ENCODE measurements at places on chromosomes 2 and 18.

DNA sequence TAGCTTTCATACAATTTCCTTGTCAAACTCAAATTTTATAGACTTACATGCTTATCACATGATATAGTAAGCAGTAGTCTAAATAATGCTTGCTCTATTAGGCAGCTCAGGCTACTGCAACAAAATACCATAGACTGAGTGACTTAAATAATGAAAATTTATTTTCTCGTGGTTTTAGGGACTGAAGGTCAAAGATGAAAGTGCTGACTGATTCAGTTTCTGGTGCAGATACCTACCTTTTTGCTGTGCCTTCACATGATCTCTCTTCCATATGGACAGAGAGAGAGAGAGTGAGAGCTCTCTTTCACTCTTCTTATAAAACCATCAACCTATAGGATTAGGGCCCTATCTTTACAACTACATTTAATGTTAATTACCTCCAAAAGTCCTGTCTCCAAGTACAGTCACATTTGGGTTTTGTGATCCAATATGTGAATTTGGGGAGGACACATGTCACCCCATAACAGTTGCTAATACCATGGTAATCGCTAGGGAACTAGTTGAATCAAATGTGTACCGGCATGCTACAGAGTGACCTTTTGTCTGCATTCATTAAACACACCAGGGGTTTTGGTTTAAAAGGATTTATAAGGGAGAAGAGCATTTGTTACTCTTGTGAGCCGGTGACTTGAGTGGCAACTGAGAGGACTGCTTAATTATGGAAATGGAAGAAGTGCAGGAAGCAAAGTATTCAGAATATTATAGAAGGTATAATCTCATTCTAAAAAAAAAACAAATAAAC, 723.4 kb upstream of the LRRTM4 start:
- no peak for DNase-seq

DNA sequence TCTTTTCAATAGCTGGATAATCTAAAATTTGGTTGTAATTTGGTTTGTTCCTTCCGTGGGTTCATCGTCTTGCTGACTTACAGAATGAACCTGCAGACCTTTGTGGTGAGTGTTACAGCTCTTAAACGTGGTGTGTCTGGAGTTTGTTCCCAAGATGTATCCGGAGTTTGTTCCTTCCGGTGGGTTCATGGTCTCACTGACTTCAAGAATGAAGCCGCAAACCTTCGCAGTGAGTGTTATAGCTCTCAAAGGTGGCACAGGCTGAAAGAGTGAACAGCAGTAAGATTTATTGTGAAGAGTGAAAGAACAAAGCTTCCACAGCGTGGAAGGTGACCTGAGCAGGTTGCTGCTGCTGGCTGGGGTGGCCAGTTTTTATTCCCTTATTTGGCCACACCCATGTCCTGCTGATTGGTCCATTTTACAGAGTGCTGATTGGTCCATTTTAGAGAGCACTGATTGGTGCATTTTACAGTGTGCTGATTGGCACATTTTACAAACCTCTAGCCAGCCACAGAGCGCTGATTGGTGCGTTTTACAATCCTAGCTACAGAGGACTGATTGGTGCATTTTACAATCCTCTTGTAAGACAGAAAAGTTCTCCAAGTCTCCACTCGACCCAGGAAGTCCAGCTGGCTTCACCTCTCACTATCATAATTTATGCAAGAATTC, 16.6 kb downstream of the RALB start:
- no peak for DNase-seq

GRCh38 chr2:200483729-200484198, 26.1 kb downstream of the KCTD18 start:
- no peak for DNase-seq

DNA sequence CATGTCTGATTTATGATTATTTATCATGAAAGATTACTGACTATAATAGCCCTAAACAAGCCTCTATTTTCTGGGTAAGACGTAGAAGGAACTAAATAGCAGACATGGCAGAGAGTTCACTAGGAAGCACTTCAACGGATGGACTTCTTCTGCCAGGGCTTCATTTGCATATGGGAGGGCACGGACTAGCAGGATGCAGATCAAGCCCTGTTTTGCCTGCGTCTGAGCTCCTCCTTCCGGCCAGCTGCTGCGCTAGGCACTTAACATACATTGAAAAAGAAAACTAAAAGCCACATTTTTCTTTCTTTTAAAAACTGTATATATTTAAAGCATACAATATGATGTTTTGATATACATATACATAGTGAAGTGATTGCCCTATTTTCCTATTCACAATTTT, 340.0 kb upstream of the MEX3C start:
- no peak for DNase-seq

DNA sequence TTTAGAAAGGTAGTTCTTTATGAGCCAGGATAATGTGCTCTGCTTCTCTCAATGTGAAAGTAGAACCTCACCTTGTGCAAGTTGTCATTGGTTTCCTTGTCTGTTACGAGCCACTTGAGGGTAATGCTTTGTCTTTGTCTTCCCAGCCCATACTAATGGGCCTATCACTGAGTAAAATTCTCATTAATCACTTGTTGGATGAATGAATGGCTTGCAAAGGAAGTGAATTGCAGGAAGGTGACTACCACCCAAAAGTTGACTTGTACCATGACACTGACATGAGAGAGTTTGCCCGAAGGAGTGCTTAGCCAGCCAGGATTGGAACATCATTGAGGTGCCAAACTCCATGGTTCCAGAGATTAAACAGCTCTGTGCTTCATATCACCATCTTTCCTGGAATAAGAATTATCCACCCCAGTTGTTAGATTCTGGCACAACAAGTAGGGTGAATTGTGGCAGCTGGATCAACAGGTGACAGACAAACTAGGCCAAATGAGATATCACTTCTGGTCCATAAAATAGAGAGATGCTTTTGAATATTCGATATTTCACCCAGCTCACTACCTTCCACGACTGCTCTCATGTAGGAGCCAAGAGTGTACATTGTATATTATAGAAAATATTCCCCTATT, 20.5 kb upstream of the CD28 start:
- DNase-seq: no peak

DNA sequence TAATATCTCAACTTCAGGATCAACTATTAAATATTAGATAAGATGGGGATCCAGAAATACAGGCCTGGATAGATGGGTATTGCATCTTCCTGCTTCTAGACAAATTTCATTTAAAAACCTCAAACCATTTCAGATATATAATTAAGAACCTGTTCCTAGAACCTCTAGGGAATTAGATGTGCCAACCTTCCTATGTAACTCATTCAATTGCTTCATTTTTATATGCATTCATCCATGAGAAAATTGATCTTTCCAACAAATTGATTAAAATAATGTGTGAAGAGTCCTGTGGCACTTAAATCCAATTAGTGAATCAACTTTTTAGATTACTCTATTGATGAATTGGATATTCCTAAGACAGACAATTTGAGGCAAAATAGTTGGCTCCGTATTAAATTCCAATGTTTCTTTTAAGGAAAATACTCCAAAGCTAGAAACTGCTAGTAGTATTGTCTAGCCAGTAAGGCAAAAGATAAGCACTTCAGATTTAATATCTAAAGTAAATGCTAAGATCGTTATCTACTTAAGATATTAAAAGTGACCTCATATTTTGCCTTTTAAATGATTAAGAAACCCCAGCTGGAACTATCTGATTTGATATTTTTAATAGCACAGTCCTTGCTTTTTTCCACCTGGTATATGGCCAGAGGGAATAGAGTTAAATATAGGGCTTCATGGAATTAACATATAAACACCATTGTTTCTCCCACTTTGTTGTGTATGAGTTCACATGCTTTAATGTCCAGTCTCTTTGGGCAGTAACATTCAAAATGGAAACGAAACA, 35.8 kb downstream of the DARS1 start:
- DNase-seq: no peak

DNA sequence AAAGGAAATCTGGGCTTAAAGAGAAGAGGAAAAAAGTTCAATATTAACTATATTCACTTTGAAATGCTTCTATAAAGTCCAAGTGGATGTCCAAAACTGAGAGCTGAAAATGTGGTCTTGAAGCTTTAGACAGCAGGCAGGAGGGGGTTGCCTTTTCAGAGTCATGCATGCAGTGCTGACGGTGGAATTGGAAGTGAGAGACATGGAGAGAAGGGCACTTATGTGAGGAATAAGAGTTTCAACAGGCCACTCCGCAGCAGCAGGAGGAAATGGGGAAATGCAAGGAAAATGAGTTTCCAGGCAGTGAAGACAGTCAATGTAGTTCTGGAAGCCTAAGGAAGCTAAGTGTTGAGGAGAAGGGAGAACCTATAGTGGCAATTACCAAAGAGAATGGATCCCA, 33.0 kb upstream of the LRRC30 start:
- DNase-seq: no peak

GRCh38 chr2:233449081-233449901, 95.0 kb downstream of the DGKD start:
- DNase-seq: no peak

DNA sequence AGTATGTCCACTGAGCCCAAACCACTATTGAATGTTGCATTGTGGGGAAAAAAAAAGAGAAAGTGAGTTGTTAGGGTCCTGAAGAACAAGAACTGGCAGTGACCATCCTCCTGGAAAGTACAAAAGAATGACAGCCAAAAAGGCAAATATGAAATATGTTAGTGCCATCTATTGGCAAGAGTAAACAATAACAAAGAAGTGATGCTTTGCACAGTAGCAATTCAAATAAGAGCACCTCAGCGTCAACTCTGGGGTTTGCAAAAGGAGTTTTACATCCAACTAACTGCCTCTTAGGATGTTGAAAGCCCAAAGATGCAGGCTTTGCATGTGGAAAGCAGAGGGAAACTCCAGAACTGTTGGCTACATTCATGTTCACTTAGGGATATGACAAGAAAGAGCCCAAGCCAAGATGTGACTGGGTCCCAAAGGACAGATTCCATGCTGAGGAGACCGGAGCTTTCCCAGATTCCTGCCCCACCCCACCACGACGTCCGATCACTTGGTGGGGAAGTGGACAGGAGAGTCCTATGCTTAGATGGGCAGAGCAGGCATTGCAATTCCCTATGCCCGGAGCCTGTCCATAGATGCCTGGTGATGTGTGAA, 15.6 kb downstream of the TRABD2A start:
- no peak for DNase-seq

DNA sequence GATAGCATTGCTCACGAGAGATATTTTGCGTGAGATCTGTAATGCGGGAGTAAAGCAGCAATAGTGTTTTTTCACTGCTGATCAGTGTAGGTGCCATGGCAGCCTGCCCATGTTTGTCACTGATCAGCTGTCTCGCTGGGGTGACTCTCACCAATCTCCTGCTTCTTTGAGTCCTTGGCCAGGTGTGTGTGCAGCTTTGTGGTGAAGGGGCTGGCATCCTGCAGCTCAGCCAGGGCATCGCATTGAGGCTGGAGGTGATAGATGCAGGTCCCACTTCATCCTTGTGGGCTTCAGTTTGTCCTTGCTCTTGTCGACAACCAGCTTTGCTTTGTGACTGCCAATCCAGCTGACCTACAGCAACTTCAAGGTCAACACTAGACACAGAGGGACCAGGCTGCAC, 258.3 kb upstream of the CXCR4 start:
- no peak for DNase-seq

GRCh38 chr2:179059026-179059700, 9.2 kb upstream of the CCDC141 start:
- no peak for DNase-seq

- no peak for DNase-seq
Observed at GRCh38 chr2:240702640-240703011, 11.0 kb downstream of the AQP12A start.

DNA sequence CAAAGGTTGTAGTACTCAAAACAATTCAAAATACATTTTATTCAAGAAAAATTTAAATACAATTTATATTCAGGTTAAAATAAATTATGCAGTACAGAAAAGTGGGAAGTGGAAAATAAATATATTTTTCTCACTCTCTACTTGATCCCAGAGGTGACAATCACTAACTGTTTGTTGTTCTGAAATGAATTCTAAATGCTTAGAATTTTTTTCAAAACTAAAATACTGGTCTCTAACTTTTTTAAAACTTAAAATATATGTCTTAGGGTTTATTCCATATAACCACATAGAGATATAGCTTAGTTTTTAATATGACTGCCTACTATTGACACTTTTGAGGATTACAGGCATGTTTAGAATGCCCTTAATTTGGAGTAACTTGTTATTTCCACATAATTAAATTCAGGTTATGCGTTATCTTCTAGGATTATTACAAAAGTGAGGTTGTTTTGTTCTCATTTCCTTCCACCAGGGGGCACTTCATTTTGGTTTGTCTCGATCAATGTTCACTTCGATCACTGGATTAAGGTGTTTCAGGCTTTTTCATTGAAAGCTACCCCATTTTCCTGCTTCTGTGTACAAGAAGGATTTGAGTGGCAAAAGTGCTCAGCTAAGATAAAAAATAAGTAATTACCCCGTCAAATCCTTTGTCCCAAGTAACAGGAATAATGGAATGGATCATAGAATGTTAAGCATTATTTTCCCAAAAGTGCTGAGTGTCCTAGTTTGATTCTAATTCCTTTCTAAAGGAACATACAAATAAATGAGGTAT, 27.1 kb upstream of the TFPI start:
- no peak for DNase-seq

GRCh38 chr18:49072524-49072934, 121.8 kb upstream of the SMAD7 start:
- DNase-seq: no peak

DNA sequence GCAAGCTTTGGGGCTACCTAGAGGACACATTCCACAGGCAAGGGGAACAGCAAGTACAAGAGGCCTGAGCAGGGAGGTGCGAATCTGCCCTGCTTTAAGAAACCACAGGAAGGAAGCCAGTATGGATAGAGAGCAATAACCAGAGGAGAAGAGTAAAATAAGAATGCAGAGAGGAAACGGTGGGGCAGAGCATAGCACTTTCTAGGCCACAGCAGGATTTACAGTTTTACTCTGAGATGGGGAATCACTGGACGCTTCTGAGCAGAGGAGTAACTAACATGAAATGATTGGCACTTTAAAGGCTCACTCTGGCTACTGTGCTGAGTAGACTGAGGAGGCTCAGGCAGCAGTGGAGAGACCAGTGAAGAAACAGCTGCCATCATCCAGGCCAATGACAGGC, 23.8 kb downstream of the AAK1 start:
- no peak for DNase-seq

GRCh38 chr2:73983322-73984202, 1.1 kb upstream of the TET3 start:
- DNase-seq: no peak

- no peak for DNase-seq
Observed at GRCh38 chr2:85057226-85057962, 75.8 kb upstream of the TCF7L1 start.

DNA sequence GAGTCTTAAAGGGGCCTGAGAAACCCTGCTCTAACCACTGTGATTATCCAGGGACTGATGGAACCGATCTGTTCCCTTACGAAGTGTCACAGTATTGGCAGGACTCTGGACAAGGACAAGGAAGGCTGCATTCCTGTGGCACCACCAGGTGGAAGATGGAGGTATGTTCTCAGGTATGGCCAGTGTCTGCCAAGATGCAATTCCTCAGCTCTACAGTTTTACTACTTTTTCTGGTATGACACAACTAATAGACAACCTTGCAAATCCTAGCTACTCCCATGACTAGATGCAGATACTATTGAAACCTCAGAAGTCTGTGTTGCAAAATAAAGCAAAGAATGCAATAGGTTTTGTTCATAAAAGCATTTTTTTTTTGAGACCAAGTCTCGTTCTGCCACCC, 14.6 kb downstream of the RAB31 start:
- no peak for DNase-seq

- no peak for DNase-seq
Observed at GRCh38 chr2:195542067-195542466, 115.0 kb upstream of the SLC39A10 start.

GRCh38 chr2:238655198-238655860, 192.6 kb upstream of the TWIST2 start:
- no peak for DNase-seq

Data from AG09309 (cell line).